DMS79 (cell line): ENCODE measurements at places on chromosomes 11 and 22.

GRCh38 chr11:77175869-77176539, 48.0 kb downstream of the MYO7A start:
- no peak for DNase-seq

DNA sequence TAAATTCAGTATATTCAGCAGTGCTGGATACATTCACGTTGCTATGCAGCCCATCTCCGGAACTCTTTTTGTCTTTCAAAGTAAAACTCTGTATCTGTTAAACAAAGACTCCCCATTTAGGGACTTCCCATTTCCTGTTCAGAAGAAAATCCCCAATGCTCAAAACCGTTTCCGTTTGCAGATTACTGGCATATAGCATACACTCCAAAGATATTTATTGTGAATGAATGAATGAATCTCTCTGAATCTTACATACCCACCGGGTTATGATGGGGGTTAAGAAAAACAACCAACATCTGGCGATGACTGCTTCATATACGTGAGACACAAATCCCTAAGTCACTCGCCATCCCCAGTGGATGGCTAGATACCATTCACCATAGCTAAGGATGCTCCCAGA, 1.6 kb downstream of the THY1 start:
- DNase-seq = no peak

DNA sequence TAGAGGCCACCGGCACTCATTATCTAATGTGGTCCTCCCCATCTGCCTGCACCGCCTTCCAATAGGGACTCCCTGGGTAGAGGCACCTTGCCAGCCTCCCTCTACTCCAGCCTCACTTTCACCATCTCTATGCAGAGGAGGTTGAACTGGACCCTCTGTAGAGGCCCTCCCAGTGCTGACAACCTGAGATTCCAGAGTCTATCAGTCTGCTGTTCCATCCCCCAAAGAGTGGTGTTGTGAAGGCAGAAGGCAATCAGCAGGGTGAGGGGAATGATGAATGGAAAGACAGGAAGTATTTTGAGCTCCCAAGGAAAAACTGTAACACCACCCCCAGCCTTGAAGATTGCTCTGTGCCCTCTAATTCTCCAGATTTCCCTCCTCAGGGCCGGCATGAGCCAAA, 77.9 kb downstream of the THAP12 start:
- DNase-seq = no peak

- DNase-seq = no peak
These were observed 771.5 kb downstream of the DLG2 start for GRCh38 chr11:84855508-84856245.

GRCh38 chr22:26463688-26464087, 19.9 kb downstream of the HPS4 start:
- no peak for DNase-seq

- no peak for DNase-seq
These were observed 58.2 kb upstream of the HORMAD2 start for GRCh38 chr22:30021881-30022619.

DNA sequence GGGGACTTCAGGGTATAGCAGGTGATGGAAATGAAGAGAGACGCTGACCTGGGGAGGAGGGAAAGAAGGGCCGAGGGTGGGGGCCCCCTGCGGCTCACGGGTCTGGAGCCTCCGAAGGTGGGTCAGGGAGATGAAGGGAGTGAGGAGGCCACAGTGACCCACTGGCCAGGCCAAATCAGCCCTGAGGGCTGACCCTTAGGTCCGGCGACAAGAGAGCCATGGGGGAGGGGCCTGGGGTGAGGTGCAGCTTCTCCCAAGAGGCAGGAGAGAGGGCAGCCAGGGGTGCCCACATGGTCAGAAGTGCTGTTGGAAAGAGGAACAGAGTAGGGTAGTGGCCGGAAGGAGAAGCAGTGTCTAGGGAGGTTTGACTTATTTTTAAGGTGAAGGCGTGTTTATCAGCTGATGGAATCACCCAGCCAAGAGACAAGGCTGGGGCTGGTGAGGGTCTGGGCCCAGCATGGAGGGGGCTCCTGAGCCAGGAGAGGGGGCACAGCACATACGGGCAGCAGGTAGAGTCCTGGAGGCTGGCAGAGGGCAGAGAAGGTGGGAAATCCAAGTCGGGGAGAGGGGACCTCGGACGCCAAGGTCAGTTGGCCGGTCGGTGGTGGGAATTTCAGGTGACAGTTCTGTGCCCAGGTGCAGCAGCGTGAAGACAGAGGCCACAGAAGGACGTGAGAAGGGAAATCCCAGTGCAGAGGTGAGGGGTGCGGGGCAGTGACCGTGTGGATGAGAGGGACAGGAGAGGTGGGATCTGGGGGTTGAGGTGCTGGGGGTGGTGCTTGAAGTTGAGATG, 49.0 kb downstream of the LINC01488 start:
- no peak for DNase-seq
